ENCODE measurements at places on chromosomes 11 and 22.

DNA sequence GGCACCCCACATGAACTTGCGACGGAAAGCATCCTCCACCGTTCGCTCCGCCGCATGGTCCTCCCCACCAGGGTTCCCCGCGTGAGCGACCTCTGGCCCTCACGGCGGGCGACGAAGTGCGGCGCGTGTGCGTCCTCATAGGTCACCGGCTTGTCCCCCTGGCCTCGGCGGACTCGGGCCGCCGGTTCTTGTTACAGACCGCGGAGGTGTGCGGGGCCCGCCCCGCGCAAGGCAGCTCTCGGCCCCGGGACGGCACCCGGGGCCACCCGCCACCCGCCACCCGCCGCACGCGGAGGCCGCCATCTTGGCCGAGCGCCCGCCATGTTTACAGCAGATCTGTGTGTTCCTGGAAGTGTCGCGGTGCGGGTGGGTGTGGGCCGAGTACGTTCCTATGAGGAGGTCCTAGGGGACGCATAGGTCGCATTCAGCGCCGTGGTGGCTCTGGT is 3.5 kb upstream of the IFITM2 start:
- no peak for DNase-seq

GRCh38 chr11:126194121-126194543 is 17.3 kb downstream of the RPUSD4 start:
- peak; percentile 66 for DNase-seq

- DNase-seq: no peak
Observed at GRCh38 chr11:497565-498296, 9.3 kb downstream of the RNH1 start.

DNA sequence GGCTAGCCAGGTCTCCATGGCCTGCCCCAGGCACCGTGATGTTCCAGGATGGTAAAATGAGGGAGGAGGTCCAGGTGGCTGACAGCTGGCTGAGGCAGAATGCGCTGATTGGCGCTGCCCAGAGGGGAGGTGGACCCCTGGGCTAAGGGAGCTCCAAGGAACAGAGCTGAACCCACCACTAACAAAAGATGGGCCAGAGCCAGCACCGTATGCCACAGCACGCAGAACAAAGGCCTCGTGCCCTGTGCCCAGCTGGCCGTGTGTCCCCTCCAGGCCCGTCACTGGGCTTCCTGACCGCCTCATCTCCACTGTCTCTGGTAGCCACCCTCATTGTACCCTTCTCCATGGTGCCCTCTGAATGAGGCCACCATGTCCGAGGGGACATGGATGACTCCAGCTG is 19.6 kb upstream of the PRODH start:
- DNase-seq: no peak

DNA sequence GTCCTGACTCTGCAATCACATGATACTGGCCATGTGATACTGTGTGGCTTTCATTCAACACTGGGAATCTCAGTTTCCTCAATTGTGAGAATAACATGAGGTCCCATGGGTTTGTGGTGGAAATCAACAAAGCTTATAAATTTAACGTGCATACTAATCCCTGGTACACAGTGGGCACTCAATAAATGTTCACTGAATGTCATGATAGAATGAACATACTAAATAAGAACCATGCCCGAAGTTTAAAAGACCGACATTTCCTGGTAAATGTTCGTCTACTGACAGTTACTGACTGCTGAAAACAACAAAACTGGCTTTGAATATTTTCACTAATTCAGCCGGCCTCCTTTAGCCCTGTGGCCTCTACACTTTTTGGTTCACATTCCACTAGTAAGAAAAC is 62.3 kb upstream of the CCT8L2 start:
- DNase-seq: no peak

DNA sequence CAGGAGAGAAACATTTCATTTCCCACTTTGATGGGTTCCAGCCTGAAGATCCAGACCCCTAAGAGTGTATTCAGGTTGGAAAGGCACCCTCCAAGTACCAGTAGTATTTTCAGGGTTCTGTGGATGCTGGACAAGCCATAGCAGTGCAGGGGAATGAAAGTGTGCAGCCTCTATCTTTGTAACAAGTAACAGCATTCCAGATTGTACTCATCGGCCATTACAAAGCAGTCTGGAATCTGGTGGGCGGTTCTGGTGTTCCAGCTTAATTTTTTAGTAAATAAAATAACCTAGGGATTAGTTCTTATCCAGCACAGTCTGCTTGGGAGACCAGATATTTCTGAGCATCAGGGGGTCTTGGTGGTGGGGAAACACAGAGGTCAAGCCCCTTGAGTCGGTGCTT is 22.6 kb downstream of the APLNR start:
- no peak for DNase-seq

GRCh38 chr11:15826826-15827225 is 529.5 kb downstream of the SOX6 start:
- DNase-seq: peak; percentile 45

Data from left hindlimb (tissue), 1 donor.